ENCODE measurements at places on chromosomes 2 and 18.

GRCh38 chr2:166917415-166917814 is 29.1 kb downstream of the XIRP2 start:
- no peak for DNase-seq

DNA sequence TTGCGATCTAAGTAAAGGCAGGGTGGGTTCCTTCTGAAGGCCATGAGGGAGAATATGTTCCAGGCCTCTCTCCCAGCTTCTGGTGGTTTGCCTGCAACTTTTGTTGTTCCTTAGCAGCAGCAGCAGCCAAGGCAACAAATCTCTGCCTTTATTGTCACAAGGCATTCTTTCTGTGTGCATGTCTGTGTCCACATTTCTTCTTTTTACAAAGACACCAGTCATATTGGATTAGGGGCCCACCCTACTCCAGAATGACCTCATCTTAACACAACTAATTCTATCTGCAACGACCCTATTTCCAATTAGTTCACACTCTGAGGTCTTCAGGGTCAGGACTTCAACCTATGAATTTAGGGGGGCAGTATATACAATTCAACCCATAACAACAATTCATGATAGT is 587.5 kb downstream of the XIRP2 start:
- no peak for DNase-seq

- no peak for DNase-seq
Measured at GRCh38 chr2:219270055-219270372, 9.2 kb upstream of the DNAJB2 start.

- no peak for DNase-seq
Measured at GRCh38 chr2:13819896-13820295, 812.6 kb upstream of the LRATD1 start.

GRCh38 chr18:5729983-5730699 is 165.2 kb downstream of the TMEM200C start:
- DNase-seq = peak; percentile 12

- no peak for DNase-seq
Measured at GRCh38 chr2:228535396-228535795, 353.9 kb upstream of the SPHKAP start.

DNA sequence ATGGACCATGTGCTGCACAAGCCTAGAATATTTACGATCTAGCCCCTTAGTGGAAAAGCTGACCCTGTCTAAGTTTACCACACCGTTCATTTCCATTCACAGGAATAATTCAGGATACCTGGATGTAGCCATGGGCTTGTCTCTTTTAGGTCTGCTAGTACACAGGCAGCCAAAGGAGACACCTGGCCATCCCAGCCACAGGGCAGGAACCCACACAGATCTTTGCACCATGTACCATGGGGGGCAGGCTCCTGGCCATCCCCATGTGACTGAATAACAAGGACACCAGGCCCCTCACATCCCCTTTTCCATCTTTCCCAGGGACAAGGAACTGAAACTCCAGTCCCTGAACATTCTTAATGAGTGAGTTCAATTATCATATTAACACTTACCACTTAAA is 467.3 kb upstream of the MYT1L start:
- DNase-seq = no peak

DNA sequence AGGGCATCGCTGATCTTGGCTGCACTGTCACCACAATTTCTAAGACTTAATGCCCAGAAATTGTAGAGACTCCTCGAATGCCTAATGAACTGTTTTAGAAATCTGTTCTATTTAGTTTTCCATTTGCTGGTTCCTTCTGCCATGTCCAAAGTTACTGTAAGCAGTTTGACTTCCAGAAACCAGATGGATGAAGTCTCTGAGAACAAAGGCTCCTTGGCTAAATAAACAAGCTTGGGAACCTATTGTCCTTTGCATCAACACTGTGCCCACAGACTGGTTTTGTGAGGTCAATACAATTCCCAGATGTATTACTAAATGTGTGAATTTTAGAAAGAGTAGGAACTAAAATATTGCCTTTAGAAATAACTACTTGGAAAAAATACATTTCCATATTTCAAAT is 600.2 kb downstream of the NYAP2 start:
- no peak for DNase-seq

DNA sequence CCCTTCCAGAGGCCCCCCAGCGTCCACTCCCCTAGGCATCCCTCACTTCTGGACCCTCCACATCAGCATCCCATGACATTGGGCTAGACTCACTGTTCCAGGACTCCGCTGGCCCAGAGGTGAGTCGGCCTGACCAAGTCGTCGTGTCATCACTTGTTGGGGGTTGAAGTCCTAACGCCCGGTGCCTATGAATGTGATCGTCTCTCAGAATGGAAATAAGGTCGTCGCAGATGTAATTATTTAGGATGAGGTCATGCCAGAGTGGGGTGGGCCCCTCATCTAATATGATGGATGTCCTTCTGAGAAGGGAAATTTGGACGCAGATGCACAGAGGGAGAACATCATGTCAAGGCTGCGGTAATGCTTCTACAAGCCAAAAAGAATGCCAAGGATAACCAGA is 142.7 kb downstream of the AGAP1 start:
- DNase-seq = no peak

DNA sequence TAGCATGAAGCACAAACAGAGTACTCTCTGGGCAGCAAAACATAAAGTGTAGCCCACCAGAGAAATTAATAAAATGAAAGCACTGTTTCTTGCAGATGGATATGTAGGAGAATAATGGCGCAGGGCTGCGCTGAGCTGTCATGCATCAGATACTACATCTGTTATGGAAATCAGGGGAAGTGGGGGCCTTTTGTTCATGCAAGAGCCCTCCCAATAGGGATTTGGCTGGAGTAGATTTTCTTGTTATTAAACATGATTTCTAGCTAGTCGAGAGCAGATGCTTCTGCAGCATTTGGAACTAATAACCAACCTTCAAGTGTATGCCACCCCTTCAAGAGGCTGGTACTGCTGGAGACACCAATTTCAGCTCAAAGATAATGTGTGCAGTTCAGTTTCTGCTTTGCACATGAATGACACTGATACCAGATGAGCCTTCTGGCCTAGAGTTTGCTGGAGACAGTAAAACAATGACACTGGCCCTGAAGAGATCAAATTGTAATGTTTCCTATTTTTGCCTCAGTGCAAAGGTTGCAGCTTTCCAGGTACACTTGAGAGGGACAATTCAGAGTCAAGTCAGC is 58.0 kb downstream of the RND3 start:
- DNase-seq = no peak

DNA sequence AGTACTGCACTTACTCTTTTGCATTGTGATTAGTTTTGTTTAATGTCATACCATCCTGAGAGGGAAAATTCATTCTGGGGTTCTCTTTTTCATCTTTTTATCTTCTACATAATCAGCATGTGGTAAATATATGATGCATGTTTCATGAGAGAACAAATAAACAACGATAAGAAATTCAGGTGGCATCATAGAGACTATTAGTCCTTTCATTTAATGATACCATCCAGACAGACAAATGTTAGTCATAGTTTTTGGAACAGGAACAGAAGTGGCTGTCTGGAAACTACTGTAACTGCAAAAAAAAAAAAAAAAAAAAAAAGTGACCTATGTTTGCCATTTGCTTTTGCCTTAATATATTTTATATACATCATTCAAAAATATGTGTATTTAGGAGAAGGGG is 761.0 kb downstream of the EPHA4 start:
- no peak for DNase-seq
